Fibroblast of skin of right quadriceps (primary cell): ENCODE measurements at places on chromosomes 16 and 17.

GRCh38 chr16:9523994-9524393, 432.6 kb downstream of the HAPSTR1 start:
- no peak for DNase-seq

GRCh38 chr17:31608659-31609254, 217.3 kb downstream of the RAB11FIP4 start:
- no peak for DNase-seq

GRCh38 chr17:38705803-38706504, 881 bp downstream of the MLLT6 start:
- peak; percentile 48 for DNase-seq

DNA sequence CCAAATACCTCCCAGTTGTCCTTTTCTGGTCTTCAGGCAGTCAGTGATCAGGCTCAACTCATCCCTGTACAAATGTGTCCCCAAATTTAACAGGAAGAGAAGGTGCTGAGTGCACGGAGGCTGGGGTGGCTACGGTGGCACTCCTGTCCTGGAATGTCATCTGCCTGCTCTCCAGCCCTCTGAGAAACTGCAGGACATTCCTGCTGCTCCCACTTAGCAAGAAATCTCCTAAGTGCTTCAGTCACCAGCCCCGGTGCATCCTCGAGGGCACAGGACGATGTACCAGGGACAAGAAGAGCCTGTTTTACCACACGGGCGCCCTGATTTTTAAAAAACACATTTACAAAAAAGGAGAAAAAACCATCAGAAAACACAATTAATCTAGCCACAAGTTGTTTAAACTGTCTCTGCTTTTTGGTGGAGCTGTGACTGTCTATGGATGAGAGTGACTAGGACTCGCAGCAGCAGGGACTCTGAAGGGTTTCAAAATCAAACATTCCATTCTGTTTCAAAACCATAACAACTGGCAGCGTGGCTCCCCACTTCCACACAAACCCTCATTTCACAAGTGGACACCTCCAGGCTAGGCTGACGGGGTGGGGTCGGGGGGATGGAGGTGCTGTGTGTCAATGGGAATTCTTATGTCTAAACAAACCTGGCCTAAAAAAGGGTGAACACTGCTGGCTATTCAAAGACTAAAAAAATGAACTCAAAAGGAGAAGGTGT, 65.3 kb upstream of the CNEP1R1 start:
- DNase-seq, result no peak
